ENCODE measurements at places on chromosomes 12 and 14. TPM values are rescaled to one million over a fixed set of nuclear protein-coding genes. Genes with fewer than 3 reads are reported as not detected.
A peak's percentile ranks its signal among the peaks of the same experiment; 100 is the strongest.

DNA sequence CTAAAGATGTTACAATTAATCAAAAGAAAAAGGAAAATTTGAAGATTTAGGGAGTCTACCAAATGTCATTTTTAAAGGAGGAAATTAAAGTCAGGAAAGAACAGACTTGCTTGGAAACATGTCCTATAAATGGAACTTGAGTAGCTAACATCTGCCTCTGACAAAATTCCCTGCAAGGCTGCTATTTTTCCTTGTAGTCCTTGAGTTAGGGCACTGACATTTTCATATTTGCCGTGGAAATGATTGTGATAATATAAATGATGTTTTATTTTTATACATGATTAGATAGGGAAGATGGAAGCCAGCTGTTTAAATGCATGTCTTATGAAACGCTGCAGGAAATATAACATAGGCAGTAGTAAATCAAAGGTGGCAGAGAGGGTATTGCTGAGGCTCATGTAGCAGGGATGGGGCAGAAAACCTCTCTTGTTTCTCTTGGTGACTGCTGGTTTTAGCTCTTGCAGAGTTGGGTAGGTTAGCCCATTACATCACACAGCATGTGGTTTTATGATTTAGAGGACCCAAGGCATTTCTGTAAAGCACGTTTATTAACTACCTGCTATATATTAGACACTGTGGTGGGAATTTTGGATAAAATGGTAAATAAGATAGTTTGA, 21.7 kb downstream of the NUBPL start:
- no peaks in the 10 kb centered on the region for H3K27me3 ChIP-seq
- no peak overlapping the region for H3K27ac ChIP-seq
- H3K36me3 ChIP-seq = peaks cover 6% of the 10 kb centered on the region
- DNase-seq = no peak

DNA sequence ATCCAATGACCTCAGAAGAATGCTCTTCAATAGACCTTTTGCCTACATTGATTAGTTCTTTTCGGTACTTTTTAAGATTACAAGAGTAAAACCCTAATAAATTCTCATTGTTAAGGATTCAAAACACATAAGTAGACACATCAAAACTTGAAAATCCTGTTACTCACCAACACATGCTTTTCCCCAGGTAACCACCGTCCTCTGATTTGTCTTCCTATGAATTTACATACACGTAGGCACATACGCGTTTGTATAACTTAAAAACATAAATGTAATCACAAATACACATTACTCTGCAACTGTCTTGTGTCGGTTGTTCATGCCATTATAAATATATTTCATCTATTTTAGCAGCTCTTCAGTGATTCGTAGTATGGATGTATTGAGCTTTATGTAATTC, 910 bp upstream of the WASHC4 start:
- peaks cover 24% of the 10 kb centered on the region for H3K4me1 ChIP-seq
- no peak for DNase-seq
- peaks cover 18% of the 10 kb centered on the region for H3K27me3 ChIP-seq
- peak overlapping the region; percentile 88 for H3K27ac ChIP-seq
- peak overlapping the region; percentile 93 for H3K4me3 ChIP-seq

DNA sequence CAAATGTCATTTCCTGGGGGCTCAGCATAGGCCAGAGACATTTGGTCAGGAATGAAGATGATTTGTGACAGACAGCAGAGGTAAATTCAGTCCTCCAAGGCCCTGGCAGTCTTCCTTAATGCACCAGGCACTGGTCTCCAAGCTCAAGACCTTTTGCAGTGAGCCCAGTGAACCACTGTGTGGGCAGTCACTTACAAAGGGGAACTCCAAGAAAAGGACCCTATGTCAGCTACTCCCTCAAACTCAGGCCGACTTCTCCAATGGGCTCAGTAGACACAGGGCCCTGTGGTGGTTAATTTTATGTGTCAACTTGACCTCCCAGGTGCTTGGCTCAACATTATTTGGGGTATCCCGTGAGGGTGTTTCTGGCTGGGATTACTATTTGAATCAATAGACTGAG, 29.3 kb upstream of the PLEK2 start:
- no peaks in the 10 kb centered on the region for H3K4me1 ChIP-seq
- no peaks in the 10 kb centered on the region for H3K36me3 ChIP-seq
- H3K4me3 ChIP-seq = no peak overlapping the region
- H3K27ac ChIP-seq = no peak overlapping the region
- DNase-seq = no peak
- peaks cover 6% of the 10 kb centered on the region for H3K27me3 ChIP-seq

The RASSF9 gene
- total RNA-seq = not detected

The LRP10 gene
- 41.8 TPM for total RNA-seq
